ENCODE measurements at places on chromosomes 4 and X. TPM values are rescaled to one million over a fixed set of nuclear protein-coding genes. Genes with fewer than 3 reads are reported as not detected.

The GUF1 gene
- total RNA-seq: 16.4 TPM

DNA sequence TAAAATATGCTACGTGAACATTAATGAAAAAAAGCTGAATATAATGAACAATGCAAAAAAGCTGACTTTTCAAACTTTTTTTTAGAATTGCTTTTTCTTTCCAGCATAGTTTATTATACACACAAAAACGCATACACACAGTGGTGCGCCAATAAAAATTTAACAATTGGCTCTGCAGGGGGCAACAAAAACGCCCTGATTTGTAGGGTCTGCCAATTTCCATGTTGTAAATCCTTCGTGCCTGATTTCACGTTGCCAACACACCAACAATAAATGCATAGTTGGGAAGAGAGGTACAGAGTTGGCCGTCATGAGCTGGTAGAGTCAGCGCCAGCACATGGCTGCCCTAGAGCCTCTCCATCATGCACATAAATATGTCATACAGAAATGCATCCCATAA, 333.1 kb downstream of the MAPK10 start:
- no peak overlapping the region for H3K27ac ChIP-seq
- no peak for DNase-seq
- no peaks in the 10 kb centered on the region for H3K36me3 ChIP-seq

DNA sequence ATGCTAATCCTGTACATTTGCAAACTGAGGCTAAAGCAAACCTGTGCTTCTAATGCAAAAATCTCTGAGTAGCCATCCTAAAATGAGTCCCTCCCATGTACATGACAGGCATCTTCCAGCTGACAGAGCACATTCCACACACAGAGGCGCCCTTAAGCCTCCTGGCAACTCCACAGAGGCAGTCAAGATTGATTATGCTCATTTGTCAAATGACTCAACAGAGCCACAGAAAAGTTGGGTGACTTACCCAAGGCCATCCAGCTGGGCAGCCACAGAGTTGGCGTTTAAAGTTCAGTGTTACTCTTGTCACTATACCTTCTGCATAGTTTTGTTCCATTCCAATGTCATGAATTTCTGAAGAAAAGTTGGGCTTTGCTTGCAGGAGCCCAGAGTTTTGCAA, 394.6 kb upstream of the FGF13 start:
- no peaks in the 10 kb centered on the region for H3K36me3 ChIP-seq
- no peak overlapping the region for H3K4me3 ChIP-seq
- no peaks in the 10 kb centered on the region for H3K4me1 ChIP-seq
- DNase-seq: peak; percentile 3
- H3K27ac ChIP-seq: no peak overlapping the region
- H3K27me3 ChIP-seq: no peaks in the 10 kb centered on the region

The PPP3CA gene
- total RNA-seq: 49.5 TPM

DNA sequence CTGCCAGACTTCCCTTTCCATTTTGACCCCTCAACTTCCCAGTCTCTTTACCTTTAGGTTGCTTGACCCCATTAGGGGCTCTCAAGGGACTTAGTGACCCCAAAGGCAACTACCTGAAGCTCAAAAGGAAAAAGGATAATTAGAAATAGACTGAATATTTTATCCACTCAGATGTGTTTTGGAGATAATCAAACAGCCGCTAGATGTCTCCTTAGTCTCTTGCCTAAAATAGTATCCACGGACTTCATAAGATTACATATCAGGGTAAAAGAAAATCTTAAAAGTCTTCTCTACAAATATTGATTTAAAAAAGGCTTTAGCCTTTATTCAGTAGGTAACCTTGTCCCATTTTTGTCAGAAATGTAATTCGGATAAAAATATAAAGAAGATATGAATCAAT, 21.0 kb upstream of the RHOXF2 start:
- no peak overlapping the region for H3K27ac ChIP-seq
- H3K27me3 ChIP-seq: no peaks in the 10 kb centered on the region
- no peak for DNase-seq
- H3K4me3 ChIP-seq: no peak overlapping the region
- H3K36me3 ChIP-seq: no peaks in the 10 kb centered on the region
- H3K4me1 ChIP-seq: no peaks in the 10 kb centered on the region

The GBA3 gene
- total RNA-seq: 34.2 TPM

DNA sequence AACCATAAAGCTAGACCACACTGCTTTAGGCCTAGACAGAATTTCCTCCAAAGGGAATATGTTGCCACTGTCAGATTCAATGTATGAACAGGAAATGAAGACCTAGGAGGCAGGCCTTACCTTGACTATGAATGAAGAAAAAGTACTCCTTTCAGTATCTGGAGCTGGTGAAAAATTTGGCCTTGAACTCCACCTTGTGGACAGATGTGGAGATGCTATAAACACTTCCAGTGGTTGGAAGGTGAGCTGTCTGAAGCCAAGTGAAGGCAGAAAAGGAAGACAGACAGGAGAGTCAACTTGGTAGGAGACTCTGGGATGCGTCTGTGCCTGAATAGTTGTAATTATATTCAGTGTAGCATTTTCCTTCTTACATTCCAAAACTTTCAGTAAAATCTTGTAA, 17.2 kb downstream of the SPIN3 start:
- H3K4me1 ChIP-seq: no peaks in the 10 kb centered on the region
- H3K27ac ChIP-seq: no peak overlapping the region
- H3K27me3 ChIP-seq: no peaks in the 10 kb centered on the region
- peak; percentile 53 for DNase-seq

The USP9X gene
- 114 TPM for total RNA-seq

The GAGE1 gene
- total RNA-seq: not detected

The SPANXD gene
- not detected for total RNA-seq

DNA sequence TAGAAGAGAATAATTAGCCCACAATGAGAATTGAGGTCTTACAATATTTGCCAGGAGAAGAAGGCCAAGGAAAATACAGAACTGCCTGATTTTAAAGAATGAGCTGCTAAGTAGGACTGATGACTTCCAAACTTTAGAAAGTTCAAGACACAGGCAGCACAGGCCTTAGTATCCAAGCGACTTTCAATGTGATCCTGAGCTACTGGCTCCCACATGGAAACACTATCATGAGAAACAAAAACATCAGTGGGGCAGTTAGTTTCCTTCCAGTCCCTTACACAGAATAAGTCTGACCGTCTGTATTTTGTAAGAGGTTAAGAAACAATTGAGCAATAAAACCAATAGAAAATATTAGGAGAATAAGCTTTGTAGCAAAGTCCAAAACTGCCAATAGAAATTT, 251.4 kb downstream of the COL25A1 start:
- no peaks in the 10 kb centered on the region for H3K27me3 ChIP-seq
- no peak for DNase-seq
- H3K36me3 ChIP-seq: no peaks in the 10 kb centered on the region

The ADAM29 gene
- not detected for total RNA-seq

- no peaks in the 10 kb centered on the region for H3K36me3 ChIP-seq
- no peak for DNase-seq
- H3K4me3 ChIP-seq: no peak overlapping the region
- peaks cover 2% of the 10 kb centered on the region for H3K27me3 ChIP-seq
- no peak overlapping the region for H3K27ac ChIP-seq
Observed at GRCh38 chr4:25859429-25860148, 3.2 kb downstream of the SEL1L3 start.

- no peak for DNase-seq
- H3K36me3 ChIP-seq: no peaks in the 10 kb centered on the region
- peaks cover 4% of the 10 kb centered on the region for H3K4me1 ChIP-seq
- H3K27me3 ChIP-seq: no peaks in the 10 kb centered on the region
- H3K4me3 ChIP-seq: no peak overlapping the region
- H3K27ac ChIP-seq: no peak overlapping the region
Observed at GRCh38 chr4:186878203-186878776, 154.6 kb upstream of the FAT1 start.

The RTL5 gene
- 2.0 TPM for total RNA-seq

DNA sequence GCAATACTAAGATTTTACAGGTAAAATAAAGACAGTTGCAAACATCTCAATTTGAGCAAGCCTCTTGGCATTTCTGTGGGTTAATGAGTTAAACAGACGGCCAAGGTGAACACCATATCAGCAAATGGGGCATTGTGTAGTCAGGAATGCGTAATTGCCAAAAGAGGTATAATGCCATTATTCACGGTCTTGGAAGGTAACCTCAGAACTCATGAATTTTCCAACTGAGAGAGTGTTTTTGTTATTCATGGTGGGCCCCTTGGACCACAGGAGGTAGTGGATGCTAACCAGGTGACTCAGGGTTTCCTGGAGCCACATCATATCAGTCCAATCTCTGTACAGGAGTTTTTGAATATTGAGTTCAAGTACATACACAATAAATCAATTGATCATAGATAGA, 368.0 kb upstream of the TECRL start:
- no peaks in the 10 kb centered on the region for H3K4me1 ChIP-seq
- H3K27ac ChIP-seq: no peak overlapping the region
- no peak overlapping the region for H3K4me3 ChIP-seq
- DNase-seq: no peak

DNA sequence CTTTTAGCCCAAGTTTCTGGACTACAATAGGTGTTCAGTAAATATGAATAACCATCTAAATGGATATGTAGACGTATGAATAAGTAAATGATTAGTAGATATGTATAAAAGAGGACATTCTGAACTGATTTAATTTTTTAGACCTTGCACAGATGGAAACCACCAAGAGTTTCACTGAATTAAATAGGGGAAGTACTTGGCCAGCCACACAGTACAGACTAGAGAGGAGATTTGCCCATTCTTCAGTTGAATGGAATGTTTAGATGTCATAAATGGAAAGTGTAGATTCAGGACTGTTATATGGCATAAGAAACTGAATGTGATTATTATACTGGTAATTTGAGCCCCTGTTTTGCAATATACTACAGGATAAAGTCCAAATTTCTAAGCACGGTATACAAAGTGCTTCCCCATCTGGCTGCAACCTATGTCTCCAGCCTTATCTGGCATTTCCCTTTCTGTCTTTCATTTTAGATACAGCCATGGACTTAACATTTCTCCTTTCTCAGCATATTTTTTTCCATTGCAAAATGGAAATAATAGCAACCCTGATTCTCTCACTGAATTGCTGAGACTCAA, 137.8 kb upstream of the HS3ST1 start:
- H3K27me3 ChIP-seq: no peaks in the 10 kb centered on the region
- peak; percentile 48 for DNase-seq
- no peak overlapping the region for H3K4me3 ChIP-seq
- no peaks in the 10 kb centered on the region for H3K36me3 ChIP-seq

- peaks cover 4% of the 10 kb centered on the region for H3K4me1 ChIP-seq
- H3K36me3 ChIP-seq: no peaks in the 10 kb centered on the region
- peak within 1 kb of the TSS; percentile 37 for H3K4me3 ChIP-seq
- no peak for DNase-seq
- no peaks in the 10 kb centered on the region for H3K27me3 ChIP-seq
Observed at GRCh38 chr4:158671665-158671914, at the start of gene C4orf46. TSS of gene C4orf46 (minus strand) at chr4:158671887. CDS start at chr4:158671801, 86 bp downstream.

DNA sequence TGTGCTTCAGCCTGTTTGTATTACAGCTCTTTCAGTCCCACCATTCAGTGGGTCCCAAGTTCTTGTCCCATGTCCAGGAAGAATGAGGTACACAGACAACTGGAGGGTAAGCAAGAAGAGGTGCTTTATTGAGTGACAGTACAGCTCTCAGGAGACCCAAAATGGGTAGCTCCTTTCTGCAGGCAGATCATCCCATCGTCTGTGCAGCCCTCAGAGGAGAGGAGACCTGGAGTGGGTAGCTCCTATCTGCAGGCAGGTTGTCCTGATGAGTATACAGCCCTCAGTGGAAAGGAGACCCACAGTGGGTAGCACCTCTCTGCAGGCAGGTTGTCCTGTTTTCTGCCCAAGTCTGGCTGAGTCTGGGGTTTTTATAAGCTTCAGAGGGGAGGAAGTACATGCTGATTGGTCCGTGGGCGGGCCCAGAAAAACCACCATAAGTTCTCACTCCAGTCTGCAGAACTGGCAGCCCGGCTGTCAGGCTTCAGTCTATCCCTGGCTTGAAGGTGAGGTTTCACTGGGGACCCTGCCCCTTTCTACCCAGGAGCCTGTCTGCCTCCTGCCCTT, 18.0 kb downstream of the GRK4 start:
- DNase-seq: no peak
- no peaks in the 10 kb centered on the region for H3K27me3 ChIP-seq
- no peaks in the 10 kb centered on the region for H3K36me3 ChIP-seq
- H3K27ac ChIP-seq: no peak overlapping the region
- H3K4me3 ChIP-seq: no peak overlapping the region

- H3K4me1 ChIP-seq: no peaks in the 10 kb centered on the region
- peak; percentile 3 for DNase-seq
- no peaks in the 10 kb centered on the region for H3K36me3 ChIP-seq
- no peaks in the 10 kb centered on the region for H3K27me3 ChIP-seq
- peak overlapping the region; percentile 15 for H3K27ac ChIP-seq
Observed at GRCh38 chr4:150826306-150826705, 188.8 kb downstream of the LRBA start.

The TKTL1 gene
- total RNA-seq: not detected

DNA sequence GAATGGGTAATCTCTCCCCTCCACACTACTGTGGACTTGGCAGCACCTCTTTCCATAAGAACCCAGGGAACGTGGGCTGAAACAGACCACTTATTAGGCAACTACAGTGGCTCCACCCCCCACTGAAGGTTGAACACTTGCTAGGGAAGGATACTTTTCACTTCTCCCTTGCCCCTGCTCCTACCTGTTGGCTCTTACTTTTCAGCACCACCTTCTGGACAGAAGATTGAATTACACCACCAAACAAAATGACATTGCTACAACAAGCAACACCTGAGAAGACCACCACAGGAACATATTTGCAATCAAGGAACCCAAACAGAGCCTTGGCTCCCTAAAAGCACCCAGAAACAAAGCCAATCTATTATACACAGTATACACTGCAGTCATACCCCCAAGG, 132.1 kb upstream of the CXCL13 start:
- H3K36me3 ChIP-seq: no peaks in the 10 kb centered on the region
- H3K27me3 ChIP-seq: peaks cover 18% of the 10 kb centered on the region
- no peak overlapping the region for H3K4me3 ChIP-seq
- H3K4me1 ChIP-seq: no peaks in the 10 kb centered on the region

The DAPP1 gene
- 2.0 TPM for total RNA-seq

- H3K4me1 ChIP-seq: no peaks in the 10 kb centered on the region
- H3K36me3 ChIP-seq: no peaks in the 10 kb centered on the region
- H3K27ac ChIP-seq: no peak overlapping the region
- no peak for DNase-seq
- no peaks in the 10 kb centered on the region for H3K27me3 ChIP-seq
- H3K4me3 ChIP-seq: no peak overlapping the region
Observed at GRCh38 chr4:110953898-110954297, 331.0 kb upstream of the PITX2 start.

- H3K27me3 ChIP-seq: no peaks in the 10 kb centered on the region
- DNase-seq: peak; percentile 86
Observed at GRCh38 chr4:18593297-18594002, 571.9 kb upstream of the LCORL start.

DNA sequence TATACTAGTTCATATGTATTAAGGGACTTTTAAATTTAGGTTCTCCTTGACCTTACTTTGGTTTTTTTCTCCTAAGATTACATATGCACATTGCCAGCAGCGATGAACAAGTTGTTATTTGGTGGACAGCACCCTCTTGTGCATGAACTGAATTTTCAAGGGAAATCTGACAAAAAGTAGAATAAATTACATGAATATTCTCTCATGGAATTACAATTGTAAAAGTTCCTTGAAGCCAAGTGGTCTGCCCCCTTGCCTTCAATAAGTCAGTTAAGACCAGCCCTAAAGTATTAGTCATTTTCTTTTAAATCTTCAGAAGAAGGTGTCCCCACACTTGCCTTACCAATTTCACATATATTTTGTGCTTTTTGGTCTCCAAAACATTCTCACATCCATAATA, 30.7 kb upstream of the SMARCA5 start:
- H3K27me3 ChIP-seq: no peaks in the 10 kb centered on the region
- H3K4me1 ChIP-seq: no peaks in the 10 kb centered on the region
- H3K27ac ChIP-seq: no peak overlapping the region
- no peaks in the 10 kb centered on the region for H3K36me3 ChIP-seq

Data from hepatocyte (in vitro differentiated cells).